ENCODE measurements at places on chromosomes 2 and 18. TPM values are rescaled to one million over a fixed set of nuclear protein-coding genes. Genes with fewer than 3 reads are reported as not detected.

DNA sequence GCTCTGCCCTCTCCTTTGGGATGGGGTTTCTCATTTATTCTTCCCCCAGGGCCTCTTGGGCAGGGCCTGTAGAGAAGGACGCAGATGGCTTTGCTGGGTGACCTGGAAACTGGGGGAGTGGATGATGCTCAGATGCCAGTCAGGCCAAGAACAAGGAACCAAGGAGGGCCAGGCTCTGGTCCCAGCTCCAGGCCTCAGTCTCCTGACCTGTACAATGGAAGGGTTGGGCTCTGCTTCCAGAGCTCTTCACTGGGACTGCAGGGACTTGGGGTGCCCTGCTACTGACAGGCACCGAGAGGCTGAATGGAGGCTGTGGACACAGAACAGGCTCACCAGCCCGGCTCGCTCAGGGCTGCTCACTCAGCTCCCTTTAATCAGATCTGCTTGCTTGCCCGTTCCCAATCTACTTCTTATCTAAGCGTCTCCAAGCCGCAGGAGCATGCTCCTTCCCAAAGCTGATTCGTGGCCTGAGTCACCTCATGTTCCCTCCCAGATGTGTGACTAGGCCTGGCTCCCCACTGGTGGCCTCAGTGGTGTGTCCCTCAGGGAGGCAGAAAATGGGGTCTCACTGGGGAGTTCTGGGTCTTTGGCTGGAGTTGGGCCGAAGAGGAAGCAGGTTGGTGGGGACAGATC, 82.6 kb upstream of the ODC1 start:
- no peak overlapping the region for H3K4me3 ChIP-seq
- H3K36me3 ChIP-seq = no peaks in the 10 kb centered on the region
- H3K27me3 ChIP-seq = peaks cover 4% of the 10 kb centered on the region
- peak; percentile 4 for DNase-seq

- DNase-seq = no peak
- H3K27me3 ChIP-seq = no peaks in the 10 kb centered on the region
- H3K36me3 ChIP-seq = no peaks in the 10 kb centered on the region
Observed at GRCh38 chr18:27366665-27367064, 181.6 kb upstream of the CHST9 start.

DNA sequence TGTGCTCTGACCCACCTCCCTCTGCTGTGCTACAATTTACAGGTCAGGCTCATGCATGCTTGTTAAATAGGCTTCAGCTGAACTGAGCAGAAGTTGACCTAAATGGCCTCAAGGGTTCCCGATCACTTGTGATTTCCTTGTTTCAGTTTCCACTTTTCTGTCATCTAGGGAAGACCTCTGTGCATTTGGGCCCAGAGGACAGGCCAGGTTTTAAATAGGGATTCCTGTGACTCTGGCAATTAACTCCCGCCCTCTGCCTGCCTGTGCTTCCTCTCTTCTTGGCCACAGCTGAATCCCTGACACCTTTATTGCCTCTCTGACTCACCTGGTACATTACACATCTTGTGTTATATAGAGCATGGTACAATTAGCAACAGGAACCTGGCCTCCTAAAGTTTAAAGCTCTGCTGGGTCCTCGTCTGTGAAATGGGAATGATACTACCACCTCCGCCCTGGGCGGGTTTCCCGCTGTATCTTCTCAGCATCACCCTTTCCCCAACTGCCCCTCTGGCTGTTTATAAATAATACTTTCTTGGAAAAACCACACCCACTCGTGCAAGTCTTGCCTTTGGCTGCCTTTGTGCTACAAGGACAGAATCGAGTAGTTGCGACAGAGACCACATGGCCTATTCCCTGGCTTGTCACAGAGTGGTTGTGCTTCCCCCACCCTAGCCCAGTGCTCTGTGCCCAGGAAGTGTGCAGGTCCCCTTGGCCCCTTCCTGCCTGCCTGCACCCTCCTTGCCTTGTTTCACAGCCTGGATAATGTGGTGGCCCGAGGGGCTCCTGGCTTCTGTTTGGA, 7.9 kb downstream of the CABLES1 start:
- H3K36me3 ChIP-seq = no peaks in the 10 kb centered on the region
- no peak overlapping the region for H3K4me3 ChIP-seq
- DNase-seq = no peak
- H3K27ac ChIP-seq = peak overlapping the region; percentile 18
- H3K27me3 ChIP-seq = peaks cover 14% of the 10 kb centered on the region

GRCh38 chr2:61173116-61173515, 11.1 kb downstream of the C2orf74 start:
- H3K4me1 ChIP-seq = peaks cover 6% of the 10 kb centered on the region
- no peak for DNase-seq
- H3K27ac ChIP-seq = no peak overlapping the region
- peaks cover 8% of the 10 kb centered on the region for H3K27me3 ChIP-seq
- no peak overlapping the region for H3K4me3 ChIP-seq
- H3K36me3 ChIP-seq = peaks cover 2% of the 10 kb centered on the region

DNA sequence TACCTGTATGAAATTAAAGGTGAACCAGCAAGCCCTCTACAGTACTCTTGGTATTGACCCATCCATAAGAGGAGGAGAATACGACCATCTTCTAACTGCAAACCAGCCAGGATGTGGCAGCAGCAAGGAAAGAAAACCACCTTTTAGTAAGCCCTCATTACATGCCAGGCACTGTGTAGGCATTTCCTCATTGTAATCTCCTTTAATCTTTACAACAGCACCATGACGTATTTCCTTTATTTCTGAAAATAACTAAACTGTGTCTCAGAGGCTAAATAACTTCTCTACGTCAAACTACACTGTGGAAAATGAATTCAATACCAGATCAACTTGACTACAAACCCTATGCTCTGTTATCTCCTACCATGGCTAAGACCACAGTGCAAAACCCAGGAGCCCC, 18.2 kb downstream of the WDR35 start:
- H3K4me1 ChIP-seq = peaks cover 12% of the 10 kb centered on the region
- H3K27ac ChIP-seq = peak overlapping the region; percentile 6
- DNase-seq = no peak
- H3K4me3 ChIP-seq = peak overlapping the region; percentile 35
- H3K36me3 ChIP-seq = peaks cover 8% of the 10 kb centered on the region
- no peaks in the 10 kb centered on the region for H3K27me3 ChIP-seq

DNA sequence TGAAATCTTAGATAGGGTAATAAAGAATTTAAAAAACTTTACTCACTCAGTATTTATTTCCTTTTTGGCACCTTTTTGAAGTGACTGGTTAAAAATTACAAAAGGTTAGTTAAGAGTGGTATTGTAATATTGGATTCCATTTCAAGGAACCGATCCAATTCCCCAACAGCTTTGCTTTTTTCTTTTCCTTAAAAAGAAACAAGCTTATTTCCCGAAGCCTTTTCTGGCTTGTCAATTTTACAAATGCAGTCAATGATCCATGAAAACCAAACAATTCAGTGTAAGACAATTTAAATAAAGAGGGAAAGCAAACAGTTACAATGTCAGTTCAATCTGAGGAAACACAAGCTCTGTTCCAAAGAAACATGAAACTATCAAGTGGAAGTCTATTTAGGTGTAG, 200.2 kb downstream of the RIT2 start:
- DNase-seq = no peak
- no peaks in the 10 kb centered on the region for H3K27me3 ChIP-seq
- H3K4me3 ChIP-seq = no peak overlapping the region
- no peaks in the 10 kb centered on the region for H3K4me1 ChIP-seq
- no peaks in the 10 kb centered on the region for H3K36me3 ChIP-seq
- no peak overlapping the region for H3K27ac ChIP-seq

DNA sequence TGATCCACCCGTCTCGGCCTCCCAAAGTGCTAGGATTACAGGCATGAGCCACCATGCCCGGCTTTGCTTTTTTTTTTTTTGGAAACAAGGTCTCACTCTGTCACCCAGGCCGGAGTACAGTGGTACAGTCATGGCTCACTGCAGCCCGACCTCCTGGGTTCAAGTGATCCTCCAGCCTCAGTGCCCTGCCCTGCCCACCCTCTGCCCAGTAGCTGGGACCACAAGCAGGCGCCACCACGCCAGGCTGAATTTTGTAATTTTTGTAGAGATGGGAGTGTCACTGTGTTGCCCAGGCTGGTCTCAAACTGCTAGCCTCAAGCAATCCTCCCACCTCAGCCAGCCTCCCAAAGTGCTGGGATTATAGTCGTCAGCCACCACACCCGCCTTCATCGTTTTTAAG, 11.6 kb upstream of the PSD4 start:
- H3K27me3 ChIP-seq = no peaks in the 10 kb centered on the region
- no peak overlapping the region for H3K27ac ChIP-seq
- H3K4me3 ChIP-seq = no peak overlapping the region

DNA sequence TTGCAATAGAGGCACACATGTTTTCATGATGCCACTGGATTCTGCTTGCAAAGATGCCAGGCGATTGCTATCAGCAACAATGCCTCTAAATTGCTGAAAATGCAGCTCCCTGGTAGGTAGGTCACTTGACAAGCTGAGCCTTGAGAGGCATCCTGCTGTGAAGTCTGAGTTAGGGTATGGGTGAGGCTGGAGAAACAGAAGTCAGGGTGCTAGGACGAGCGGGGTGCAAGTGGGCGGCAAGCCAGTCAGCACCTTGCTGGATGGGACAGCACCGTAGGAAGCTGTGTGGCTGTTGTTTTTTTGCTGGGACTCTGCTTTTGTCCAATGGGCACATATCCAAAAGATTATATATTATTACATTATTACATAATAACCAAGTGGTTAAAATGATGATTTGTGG, 10.5 kb upstream of the CLIP4 start:
- no peak for DNase-seq
- peaks cover 3% of the 10 kb centered on the region for H3K4me1 ChIP-seq
- H3K27me3 ChIP-seq = peaks cover 6% of the 10 kb centered on the region
- H3K4me3 ChIP-seq = no peak overlapping the region
- no peaks in the 10 kb centered on the region for H3K36me3 ChIP-seq
- H3K27ac ChIP-seq = no peak overlapping the region

DNA sequence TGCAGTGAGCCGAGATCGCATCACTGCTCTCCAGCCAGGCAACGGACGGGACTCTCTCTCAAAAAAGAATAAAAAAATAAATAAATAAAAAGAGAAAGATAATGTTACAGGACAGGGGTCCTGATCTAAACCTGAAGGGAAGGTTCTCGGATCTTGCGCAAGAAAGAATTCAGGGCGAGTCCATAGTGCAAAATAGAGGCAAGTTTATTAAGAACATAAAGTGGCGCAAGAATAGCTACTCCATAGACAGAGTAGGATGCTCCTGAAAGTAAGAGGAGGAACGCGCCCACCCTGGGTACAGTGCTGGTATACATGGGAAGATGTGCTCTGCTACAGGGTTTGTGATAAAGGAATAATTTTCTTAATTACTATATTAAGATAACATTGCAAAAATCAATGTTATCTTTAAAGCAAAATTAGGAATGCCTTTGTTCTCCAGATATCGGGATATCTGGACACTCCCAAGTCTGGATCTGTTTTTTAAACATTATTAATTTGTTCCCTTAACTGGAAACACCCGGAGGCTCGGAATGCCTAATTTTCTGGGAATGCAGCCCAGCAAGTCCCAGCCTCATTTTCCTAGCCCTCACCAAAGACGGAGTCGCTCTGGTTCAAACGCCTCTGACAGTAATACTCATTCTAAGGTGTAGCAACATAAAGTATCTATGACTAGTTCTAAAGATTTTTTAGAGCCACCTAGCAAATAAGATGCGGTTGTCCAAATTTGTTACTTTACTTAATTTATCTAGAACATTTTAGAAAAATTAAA, 38.8 kb downstream of the ACSL3 start:
- H3K4me3 ChIP-seq = no peak overlapping the region
- no peak for DNase-seq
- H3K4me1 ChIP-seq = peaks cover 10% of the 10 kb centered on the region
- H3K27ac ChIP-seq = no peak overlapping the region
- H3K36me3 ChIP-seq = no peaks in the 10 kb centered on the region

GRCh38 chr2:107437807-107438206, 388.9 kb upstream of the RGPD4 start:
- no peaks in the 10 kb centered on the region for H3K36me3 ChIP-seq
- H3K4me3 ChIP-seq = no peak overlapping the region
- no peaks in the 10 kb centered on the region for H3K4me1 ChIP-seq
- H3K27ac ChIP-seq = no peak overlapping the region
- H3K27me3 ChIP-seq = no peaks in the 10 kb centered on the region
- DNase-seq = no peak

GRCh38 chr2:101930019-101930418, 61.7 kb upstream of the IL1R2 start:
- H3K4me3 ChIP-seq = no peak overlapping the region
- peaks cover 1% of the 10 kb centered on the region for H3K4me1 ChIP-seq
- no peak overlapping the region for H3K27ac ChIP-seq
- no peak for DNase-seq
- peaks cover 4% of the 10 kb centered on the region for H3K27me3 ChIP-seq

- no peak overlapping the region for H3K27ac ChIP-seq
- H3K4me1 ChIP-seq = peaks cover 11% of the 10 kb centered on the region
- H3K27me3 ChIP-seq = peaks cover 33% of the 10 kb centered on the region
- H3K4me3 ChIP-seq = peak overlapping the region; percentile 56
Observed at GRCh38 chr18:79798999-79799370, 1.2 kb downstream of the KCNG2 start.

DNA sequence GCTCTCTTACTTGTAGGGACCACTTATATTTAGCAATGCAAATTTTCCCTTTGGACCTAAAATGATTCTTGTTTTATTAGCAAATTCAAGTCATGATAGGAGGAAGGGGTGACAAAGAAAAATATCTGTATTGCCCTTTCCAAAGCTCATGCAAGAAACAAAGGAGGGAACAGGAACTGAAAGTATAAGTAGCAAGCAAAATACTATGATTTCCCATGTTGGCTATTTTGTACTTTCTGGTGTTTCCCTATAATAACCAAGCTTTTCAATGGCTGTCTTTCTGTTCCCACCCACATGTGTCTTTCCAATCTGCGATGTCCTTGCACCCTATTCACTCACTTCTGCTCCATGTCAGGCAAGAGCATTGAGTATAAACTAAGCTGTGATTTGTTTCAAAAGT, 279.7 kb downstream of the RNF144A start:
- no peak overlapping the region for H3K4me3 ChIP-seq
- no peaks in the 10 kb centered on the region for H3K27me3 ChIP-seq
- no peak for DNase-seq
- no peaks in the 10 kb centered on the region for H3K36me3 ChIP-seq
- H3K4me1 ChIP-seq = peaks cover 2% of the 10 kb centered on the region
- no peak overlapping the region for H3K27ac ChIP-seq

GRCh38 chr2:186968277-186968676, 119.3 kb upstream of the ZSWIM2 start:
- no peak for DNase-seq
- no peaks in the 10 kb centered on the region for H3K27me3 ChIP-seq
- H3K4me3 ChIP-seq = no peak overlapping the region
- no peak overlapping the region for H3K27ac ChIP-seq

DNA sequence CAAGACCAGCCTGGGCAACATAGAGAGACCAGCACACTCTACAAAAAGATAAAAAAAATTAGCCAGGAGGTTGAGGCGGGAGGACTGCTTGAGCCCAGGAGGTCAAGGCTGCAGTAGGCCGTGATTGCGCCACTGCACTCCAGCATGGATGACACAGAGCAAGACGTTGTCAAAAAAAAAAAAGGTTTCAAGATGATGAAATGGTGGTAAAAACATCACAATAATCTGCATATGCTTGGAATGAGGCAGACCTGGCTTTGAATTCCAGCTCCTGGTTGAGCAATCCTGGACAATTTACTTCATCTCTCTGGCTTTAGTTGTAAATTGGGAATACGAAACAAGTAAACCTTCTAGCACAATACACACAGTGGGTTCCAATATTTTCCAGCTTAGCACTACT, 24.1 kb downstream of the USP40 start:
- no peak overlapping the region for H3K4me3 ChIP-seq
- H3K36me3 ChIP-seq = peaks cover 14% of the 10 kb centered on the region
- peaks cover 9% of the 10 kb centered on the region for H3K4me1 ChIP-seq

Gene BOK
- not detected for total RNA-seq

Gene SULT1C2
- not detected for total RNA-seq

Gene LRRC30
- not detected for total RNA-seq

Gene SH3BP4
- 0.17 TPM for total RNA-seq

Gene CRACDL
- total RNA-seq = 2.3 TPM

Gene CAPN13
- not detected for total RNA-seq

Gene PTPN2
- 64.9 TPM for total RNA-seq

Gene BOLL
- total RNA-seq = not detected
